NCI-H2227 treated with DMSO at 0.1 percent for 48 hours (cell line): ENCODE measurements at places on chromosomes 11 and 22.
A peak's percentile ranks its signal among the peaks of the same experiment; 100 is the strongest.

- peak; percentile 40 for DNase-seq
These were observed 714 bp downstream of the CD59 start for GRCh38 chr11:33735271-33736147.

DNA sequence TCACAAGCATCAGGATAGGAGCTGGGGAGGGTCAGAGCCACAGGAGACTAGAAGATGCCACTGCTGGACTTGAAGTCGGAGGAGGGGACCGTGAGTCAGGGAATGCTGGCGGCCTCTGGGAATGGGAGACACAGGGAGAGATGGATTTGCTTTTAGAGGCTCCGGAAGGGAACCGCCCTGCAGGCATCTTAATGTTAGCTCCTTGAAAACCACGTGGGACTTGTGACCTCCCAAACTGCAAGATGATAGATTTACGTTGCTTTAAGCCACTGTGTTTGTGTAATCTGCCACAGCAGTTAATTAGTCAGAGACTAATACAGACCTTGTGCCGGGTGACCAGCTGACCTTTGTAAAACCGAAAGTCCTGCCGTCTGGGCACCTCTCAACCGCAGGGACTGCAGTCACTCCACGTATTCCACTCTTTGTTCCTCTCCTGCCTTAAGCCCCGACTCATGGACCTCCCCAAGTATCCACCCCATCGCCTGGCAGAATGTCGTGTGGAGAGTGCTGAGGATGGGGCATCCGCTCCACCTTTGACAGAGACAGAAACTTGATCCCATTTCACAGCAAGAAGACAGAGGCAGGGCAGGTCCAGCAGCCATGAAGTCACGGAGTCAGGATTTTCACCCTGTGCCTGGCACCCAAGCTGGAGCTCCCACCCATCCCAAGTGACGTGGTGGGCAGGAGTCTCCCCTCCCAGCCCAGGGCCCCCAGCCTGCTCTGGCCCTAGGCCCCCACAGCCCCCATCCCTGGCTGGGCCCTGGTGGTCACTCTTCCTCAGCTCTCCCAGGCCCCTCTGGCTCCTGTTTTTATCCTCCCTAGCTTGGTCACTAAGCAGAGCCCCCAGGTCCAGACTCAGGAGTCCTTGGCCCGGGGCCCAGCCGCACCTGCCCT, 19.4 kb upstream of the CTSD start:
- no peak for DNase-seq

DNA sequence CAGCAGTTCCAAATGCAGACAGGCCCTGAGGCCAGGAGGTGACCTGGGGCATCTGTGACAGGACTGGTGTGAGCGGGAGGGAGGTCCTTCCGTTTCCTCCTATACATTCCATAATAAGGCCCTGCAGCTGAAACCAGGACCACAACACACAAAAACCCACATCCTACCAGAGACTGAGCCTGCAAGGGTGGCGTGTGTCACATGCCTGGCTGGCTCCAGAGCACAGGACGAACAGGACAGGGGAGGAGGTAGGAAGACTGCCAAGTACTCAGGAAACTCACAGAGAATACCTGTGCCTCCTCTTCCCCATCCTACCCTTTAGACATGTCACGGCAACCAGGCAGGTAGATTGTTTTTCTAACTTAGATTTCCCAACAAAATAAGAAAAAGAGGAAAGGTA, 103.9 kb downstream of the ARL14EP start:
- no peak for DNase-seq

GRCh38 chr11:44711787-44712608, 14.8 kb upstream of the TSPAN18 start:
- DNase-seq, result no peak

DNA sequence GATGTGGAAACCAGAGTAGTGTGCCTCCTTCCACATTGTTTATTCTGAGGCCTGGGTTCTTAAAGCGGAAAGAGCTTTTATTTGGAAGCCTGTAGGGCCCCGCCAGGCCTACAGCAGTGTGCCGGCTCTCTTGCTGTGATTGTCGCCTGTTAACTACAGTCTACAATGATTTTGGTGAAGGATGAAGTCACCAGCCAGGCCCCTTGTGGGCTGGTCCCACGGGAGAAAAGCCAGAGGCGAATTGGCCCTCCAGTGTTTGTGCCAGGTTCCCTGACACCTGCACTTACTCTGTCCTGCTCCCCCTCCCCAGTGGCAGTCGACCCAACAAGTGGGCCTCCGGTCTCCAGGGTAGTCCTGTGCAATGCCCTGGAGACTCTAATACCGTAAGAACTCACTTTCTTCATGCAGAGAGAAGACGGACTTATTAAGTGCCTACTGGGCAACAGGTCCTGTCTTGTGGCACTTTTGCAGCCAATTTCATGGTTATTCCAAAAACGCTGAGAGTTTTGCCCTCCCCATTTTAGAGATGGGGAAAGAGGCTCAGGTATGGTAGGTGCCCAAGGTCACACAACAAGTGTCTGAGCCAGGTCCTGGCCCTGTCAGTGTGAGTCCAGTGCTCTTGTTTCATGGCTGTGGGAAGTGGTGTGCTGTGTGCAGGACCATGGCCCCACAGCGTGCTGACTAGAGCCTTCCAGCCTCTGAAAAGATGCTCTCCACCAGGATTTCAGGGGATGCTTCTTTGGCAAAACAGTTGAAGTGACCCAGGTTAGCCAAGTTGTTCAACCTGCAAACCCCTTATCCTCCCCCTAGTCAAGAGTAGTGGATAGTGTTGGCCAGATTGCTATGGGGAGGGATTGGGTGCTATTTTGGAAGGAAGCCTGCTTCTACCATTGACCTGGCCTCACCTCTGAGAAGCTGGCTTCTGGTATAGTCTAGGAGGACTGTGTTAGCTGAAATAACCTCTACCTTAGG, 1.4 kb downstream of the MICAL2 start:
- DNase-seq, result no peak

- peak; percentile 17 for DNase-seq
These were observed 27.6 kb upstream of the LRRC10B start for GRCh38 chr11:61480994-61481335.

GRCh38 chr11:64856382-64857227, 12.2 kb upstream of the CDC42BPG start:
- no peak for DNase-seq

DNA sequence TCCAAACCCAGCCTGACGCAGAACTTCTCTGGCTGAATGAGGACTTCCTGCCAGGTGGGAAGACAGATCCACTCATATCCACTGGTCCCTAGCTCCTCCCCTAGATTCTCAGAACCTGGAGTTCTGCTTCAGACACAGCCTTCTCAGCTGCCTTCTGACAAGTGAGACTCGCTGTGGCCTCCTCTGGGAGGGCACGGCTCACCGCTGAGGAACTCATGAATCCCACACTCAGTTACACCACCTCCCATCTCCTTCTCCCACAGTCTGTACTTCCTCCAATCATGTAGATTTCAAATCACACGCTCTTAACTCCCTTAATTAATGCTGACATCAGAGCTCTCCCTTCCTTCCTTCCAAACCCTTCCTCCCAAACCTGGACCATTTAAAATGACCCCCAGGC, 86.4 kb upstream of the TMEM45B start:
- no peak for DNase-seq

GRCh38 chr11:7892840-7893254, 38.2 kb downstream of the OR10A6 start:
- DNase-seq, result peak; percentile 64

DNA sequence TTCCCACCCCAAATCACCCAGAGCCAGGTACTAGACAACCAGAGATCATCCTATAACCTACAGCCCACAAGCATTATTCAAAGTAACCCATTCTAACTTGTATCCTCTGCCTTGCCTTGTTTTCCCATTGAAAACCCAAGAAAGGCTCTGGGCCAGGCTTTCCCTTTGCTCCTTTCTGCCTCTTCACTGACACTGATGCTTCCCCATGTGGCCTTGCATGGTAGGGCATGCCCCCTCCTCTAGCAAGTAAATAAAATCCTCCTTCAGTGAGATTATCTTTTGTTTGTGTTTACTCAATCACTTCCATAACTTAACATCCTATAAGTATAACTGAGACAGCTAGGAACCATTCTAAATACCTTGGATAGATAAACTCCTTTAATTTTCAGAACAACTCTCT, 65.6 kb upstream of the FAR1 start:
- no peak for DNase-seq

DNA sequence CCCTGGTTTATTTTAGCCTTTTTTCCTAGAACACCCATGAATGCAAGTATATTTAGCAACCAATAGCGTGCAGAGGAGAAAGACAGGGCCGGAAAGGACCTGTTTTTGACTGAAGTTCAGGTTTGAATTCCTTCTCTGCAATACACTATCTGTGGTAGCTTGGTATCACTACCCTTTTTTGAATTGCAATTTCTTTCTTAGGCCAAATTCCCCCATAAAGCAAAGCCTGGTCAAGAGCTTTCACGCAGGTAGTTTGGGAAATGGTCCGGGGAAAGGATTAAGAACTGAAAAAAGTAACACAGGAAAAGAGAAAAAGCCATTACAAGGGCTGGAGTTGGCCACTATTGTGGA, 38.8 kb upstream of the PAMR1 start:
- no peak for DNase-seq

DNA sequence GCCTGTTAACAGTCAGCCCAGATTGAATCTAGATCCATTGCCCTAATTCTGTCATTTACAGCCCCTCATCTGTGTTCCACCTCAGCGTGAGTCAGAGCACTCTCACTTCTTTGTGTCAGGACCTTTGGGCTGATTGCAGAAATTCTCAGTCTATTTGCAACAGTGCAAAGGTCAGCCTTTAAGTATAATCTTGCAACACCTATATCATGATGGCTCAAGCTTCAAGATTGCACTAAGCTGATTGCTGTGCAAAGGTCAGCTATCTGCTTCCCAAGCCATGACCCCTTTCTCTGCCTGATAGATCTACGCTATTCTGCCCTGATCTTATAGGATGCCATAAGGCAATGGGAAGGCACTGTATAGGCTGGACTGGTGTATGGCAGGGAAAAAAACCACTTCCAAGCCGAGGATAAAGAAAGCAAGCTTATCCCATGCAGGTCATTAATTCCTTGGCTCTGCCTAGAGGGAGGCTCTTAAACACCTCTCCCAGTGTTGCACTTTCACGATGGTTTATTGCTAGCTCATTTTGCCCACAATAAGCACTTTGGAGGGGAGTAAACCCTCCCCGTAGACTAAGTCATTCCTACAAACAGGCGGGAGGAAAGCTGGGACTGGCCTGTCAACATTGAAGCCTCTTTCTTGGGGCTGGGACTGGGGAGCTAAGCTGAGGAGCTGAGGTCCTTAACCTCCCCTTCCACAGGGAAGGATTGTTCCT, 100.6 kb downstream of the RRAS2 start:
- no peak for DNase-seq

DNA sequence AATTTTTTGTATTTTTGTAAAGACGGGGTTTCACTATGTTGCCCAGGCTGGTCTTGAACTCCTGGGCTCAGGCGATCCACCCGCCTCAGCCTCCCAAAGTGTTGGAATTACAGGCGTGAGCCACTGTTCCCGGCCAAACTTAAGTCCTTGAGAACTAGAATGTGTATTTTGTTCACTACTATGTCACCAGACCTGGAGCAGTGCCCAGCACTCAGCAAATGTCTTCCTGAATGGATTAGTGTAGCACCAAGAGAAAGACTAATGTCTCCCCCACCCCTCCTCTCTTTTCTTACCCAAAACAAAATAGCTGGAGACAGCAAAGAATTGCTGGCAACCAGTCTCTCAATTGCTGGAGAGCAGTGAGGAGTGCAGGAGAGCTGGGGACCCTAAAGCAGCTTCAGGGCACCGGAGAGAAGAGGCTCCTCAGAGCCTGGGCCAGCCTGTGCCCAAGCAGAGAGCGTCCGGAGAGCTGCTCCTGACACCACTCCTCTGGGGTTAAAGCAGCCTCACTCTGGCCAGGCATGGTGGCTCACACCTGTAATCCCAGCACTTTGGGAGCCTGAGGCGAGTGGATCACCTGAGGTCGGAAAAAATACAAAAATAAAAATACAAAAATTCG, 14.9 kb downstream of the SLC25A18 start:
- no peak for DNase-seq

GRCh38 chr11:30045921-30046577, 29.2 kb upstream of the KCNA4 start:
- no peak for DNase-seq

DNA sequence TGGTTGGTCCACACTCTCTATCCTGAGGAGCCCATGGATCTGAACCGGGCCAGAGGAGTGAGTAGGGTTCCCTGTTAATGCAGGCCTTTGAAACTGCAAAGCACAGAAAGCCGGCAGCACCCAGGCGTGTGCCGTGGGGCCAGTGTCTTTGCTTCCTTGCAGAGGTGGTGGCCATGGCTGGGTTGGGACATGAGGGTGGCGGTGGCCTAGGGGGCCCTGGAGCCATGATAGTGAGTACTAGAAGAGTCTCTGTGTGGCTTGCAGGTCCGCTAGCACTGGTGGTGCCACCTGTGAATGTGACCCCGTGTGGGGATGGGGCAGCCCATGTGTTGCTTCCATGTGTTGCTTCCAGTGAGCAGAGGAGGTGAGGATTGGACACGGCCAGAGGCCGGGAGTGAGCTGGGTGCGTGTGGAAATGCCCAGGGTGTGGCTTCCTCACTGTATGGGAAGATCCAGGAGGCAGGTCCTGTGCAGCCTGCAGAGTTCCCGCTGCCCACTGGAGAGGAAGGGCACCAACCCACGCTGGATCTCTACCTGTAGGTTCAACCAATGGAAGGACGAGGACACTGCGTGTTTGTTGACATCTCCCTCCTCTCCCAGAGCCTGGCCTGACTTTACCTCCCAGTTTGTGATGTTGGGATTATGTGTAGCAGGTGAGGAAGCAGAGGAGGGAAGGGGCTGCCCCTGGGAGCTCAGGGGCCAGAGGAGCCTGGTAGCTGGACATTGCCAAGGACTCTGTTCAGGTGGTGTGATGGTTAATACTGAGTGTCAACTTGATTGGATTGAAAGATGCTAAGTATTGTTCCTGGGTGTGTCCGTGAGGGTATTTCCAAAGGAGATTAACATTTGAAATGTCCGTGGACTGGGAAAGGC, 796.6 kb downstream of the TBC1D22A start:
- no peak for DNase-seq

GRCh38 chr11:112634995-112635737, 326.1 kb upstream of the NCAM1 start:
- no peak for DNase-seq

DNA sequence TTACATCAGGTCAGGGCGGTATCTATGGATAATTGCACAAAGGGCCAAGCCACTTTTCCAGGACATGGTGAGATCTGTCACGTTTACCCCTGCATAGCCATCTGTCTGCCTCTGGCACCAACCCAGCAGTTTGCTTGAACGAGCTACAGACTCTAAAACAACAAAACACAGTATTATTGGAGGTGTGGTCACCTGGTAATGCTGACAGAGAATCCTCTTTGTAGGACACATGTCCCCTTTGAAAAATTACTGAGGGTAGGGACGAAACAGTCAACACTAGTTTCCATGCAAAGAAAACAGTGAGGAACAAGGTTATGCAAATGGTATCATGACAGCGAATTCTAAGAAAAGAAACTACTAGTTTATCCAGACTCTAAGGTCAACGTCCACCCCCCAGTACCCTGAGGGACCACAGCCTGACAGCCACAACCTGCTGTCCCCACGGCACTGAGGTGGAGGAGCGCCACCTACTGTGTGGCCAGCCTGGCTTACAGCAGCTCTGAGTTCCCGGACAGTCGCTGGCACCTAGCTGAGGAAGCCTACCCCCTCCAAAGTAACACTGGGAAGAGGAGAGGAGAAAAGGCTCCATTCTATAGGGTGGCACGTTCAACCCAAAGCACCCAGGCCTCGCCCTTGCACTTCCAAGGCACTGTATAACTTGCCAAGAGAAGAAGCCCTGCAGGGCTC, 117.4 kb upstream of the BID start:
- no peak for DNase-seq
